Activated naive CD4-positive, alpha-beta T cell treated with anti-CD3 and anti-CD28 coated beads for 36 hours (primary cell): ENCODE measurements at places on chromosomes 2 and 18. TPM values are rescaled to one million over a fixed set of nuclear protein-coding genes. Genes with fewer than 3 reads are reported as not detected.

Gene ATOH8
- not detected for total RNA-seq

DNA sequence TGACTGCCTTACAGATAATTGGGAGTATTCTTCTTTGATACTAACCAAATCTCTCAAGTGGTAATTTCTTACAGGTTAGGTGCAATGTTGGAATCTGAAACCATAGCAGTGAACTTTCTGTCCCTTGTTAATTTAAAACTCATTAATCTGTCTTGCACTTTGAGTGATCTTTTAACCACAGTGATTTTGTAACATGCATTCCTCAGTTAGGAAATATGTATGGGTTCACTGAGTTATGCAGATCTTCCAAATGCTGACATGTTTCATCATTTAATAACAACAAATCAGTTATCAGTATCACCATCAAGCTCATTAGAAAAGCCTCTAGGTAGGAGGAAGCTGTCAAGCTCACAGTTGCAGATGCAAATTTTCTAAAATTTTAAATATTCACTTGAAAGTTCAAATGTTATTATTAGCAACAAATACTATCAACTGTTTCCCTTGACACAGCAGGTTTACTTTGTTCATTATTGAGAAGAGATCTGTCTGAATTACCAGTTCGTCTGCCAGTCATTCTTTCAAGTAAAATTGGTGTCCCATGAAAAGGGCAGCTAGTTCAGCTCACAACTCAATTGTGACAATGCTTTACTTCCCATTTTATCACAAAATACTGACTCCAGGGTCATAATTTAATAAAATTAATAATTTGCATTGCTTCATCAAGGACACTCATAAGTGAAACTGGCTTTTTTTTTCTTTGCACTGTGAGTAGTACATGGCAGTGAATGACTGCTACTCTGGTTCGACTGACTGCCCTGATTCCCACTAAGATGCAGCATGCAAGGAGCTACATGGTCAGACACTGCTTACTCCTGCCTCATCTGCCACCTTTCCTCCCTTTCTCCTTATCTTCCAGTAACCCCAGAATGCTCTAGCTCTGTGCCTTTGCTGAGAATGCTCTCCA is 31.6 kb downstream of the SUCLG1 start:
- DNase-seq: no peak
- no peak overlapping the region for H3K4me3 ChIP-seq
- no peaks in the 10 kb centered on the region for H3K27me3 ChIP-seq
- no peak overlapping the region for H3K27ac ChIP-seq

GRCh38 chr2:191486584-191487320 is 191.2 kb upstream of the NABP1 start:
- no peaks in the 10 kb centered on the region for H3K4me1 ChIP-seq
- peaks cover 3% of the 10 kb centered on the region for H3K27me3 ChIP-seq
- no peak for DNase-seq
- no peaks in the 10 kb centered on the region for H3K36me3 ChIP-seq
- H3K27ac ChIP-seq: no peak overlapping the region

DNA sequence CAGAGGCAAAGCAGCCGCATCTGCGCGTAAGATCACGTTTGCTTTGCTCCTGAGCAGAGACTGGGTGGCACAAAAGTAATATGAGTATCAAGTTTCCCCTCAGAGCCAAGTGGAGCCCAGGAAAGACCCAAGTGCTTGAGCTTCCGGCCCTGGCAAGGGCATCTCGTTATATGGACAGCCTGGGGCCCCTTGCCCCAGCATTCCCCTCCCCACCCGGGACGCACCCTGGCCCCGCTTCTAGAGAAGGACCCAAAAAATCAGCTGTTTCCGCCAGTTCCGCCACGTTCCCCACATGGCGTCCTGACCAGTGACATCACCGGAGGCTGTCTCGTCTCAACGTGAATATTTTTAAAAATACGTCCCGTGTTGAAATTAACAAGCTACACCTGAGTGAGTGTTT is 135.1 kb downstream of the NFATC1 start:
- no peak overlapping the region for H3K27ac ChIP-seq
- no peaks in the 10 kb centered on the region for H3K27me3 ChIP-seq
